ENCODE measurements at places on chromosomes 2 and 18. TPM values are rescaled to one million over a fixed set of nuclear protein-coding genes. Genes with fewer than 3 reads are reported as not detected.

DNA sequence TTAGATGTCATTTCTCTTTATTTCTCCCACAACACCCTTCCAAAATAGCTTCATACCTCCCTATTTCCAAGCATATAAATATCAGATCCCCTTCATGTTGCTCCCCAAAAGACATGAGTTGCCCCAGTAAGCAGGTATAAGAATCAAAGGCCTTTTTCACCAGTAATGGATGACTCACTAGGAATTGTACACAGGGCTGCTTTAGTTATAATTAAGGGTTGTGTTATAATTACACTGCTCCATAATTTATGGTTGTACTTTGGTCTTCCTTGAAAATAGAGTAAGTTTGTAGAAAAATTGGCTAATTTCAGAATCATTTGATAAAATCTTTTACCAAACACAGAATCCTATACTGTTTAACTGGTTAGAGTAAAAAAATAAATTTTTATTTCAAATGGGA lies 8.8 kb upstream of the AQP4 start:
- DNase-seq: no peak

DNA sequence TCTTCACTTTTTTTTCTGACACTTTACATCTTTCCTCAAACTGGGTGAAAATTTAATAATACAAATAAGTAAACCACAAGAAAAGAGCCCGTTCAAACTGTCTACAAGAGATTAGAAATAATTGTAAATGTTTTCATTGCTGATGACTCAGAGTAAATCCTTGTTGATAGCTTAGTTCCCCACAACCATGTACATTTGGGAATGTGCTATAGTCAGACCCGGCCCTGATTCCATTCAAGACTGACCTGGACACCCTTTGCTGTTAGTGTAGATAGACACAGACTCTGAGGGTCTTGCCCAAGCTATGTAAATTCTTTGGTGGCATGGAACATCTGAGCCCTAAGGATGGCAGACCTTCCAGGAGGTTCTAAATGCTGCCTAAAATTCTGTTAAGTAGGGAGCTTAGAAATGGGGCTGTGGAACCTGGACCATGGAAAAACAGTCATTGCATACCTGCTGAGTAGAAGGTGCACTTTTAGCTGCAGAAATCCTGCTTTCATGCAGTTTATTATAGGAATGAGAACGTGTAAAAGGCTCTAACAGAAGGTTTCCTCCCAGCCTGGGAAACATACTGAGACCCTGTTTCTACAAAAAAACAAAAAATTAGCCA lies 3.7 kb downstream of the MALT1 start:
- no peak for DNase-seq

DNA sequence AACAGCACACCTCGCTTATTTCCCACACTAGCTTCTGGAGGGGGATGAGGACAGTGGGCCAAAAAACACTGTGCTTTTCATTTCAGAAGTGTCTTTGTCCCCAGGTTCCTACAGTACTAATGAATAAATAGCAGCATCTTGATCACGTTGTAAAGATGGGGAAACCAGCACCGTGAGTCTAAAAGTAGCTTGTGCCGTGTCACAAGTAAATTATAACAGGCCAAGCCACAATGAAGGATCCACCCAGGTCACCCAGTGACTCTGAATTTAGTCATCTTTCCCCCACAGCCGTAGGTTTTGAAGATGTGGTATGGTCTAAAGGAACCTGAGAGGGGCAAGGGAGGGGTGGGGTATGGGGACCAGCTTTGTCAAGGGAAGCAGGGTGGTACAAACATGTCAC lies 8.8 kb downstream of the FZD7 start:
- DNase-seq: peak; percentile 29

DNA sequence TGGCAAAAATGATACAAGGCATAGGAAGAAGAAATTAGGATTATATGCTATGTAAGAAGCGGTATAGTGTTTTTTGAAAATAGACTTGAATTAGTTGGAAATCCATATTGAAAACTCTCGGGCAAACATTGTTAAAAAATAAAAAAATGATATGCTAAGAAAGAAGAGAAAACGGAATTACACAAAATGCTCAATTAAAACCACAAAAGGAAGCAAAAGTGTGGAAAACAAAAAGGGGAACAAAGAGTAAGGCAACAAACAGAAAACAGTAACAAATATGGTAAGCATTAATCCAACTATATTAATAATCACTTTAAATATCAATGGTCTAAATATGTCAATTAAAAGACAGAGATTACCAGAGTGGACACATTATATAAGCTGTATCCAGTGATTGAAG lies 58.4 kb downstream of the TXNL1 start:
- no peak for DNase-seq

GRCh38 chr2:238568455-238569440 lies 142.0 kb downstream of the ASB1 start:
- no peak for DNase-seq

DNA sequence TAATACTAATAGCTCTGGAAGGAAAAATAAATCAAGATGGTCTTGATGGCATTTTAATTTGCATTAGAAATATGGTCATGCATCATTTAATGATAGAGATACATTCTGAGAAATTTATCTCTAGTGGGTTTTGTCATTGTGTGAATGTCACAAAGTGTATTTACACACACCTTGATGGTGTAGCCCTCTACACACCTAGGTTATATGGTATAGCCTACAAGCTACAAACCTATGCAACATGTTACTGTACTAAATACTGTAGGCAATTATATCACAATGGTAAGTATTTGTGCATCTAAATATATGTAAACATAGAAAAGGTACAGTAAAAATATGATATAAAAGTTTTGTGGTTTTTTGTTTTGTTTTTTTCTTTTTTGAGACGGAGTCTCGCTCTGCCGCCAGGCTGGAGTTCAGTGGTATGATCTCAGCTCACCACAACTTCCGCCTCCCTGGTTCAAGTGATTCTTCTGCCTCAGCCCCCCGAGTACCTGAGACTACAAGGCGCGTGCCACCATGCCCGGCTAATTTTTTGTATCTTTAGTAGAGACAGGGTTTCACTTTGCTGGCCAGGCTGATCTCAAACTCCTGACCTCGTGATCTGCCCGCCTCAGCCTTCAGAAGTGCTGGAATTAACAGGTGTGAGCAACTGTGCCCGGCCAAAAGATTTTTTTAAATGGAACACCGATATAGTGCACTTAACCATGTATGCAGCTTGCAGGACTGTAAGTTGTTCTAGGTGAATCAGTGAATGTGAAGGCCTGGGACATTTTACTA lies 83.7 kb upstream of the UBXN4 start:
- no peak for DNase-seq

DNA sequence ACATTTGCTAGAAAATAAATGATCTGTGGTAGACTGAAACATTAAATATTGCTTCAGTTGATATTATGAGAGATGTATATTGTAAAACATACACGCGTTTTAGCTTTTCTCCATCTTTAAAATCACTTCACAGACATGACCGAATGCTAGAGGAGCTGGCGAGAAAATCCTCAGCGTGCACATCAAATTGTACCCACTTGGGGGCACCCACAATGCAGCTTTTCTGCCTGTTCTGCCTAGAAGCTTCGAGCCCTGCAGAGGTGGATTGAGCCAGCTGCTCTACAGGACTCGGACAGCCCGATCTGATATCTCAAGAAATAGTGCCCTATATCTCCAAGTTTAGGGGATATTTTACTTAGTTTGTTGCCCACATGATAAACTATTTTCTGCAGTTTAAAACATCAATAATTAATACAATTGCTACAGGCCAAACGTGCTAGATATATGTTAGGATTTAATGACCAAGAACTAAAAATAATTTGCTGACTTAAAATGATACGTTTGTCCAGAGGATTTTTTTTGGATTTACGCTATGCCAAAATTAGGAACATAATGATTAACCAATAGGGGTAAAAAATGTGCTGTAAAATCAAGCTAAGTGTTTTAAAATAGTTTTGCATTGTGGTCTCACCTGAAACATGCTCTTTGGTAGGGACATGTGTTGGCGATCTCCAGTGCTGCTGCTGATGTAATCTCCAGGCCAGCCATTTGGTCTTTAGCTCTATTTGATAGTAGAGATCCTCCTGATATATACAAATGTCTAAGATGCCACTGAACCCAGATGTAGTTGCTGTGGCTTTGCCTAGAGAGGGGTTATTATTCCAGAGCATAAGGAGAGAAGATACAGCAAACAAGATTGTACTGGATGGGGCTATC lies 22.3 kb upstream of the ATP5MC3 start:
- peak; percentile 62 for DNase-seq

- DNase-seq: peak; percentile 63
Observed at GRCh38 chr18:57210716-57211411, 64.0 kb downstream of the BOD1L2 start.

DNA sequence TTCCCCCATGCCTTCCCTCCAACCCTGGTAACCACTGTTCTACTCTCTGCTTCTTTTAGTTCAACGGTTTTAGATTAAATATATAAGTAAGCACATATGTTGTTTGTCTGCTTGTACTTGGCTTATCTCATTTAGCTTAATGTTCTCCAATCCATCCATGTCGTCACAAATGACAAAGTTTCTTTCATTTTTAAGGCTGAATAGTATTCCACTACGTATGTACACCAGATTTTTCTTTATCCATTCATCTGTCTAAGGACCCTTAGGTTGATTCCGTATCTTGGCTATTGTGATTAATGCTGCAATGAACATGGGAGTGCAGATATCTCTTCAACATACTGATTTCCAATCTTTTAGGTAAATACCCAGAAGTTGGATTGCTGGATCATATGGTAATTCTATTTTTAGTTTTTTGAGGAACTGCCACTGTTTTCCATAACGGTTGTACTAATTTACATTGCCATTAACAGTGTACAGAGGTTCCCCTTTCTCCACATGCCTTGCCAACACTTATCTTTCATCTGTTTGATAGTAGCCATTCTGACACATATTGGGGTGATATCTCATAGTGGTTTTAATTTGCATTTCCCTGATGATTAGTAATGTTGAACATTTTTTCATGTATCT lies 8.1 kb downstream of the ASB3 start:
- DNase-seq: no peak

PECR gene
- total RNA-seq: 32.0 TPM

- DNase-seq: peak; percentile 41
Observed at GRCh38 chr18:23523429-23524212, 20.3 kb downstream of the RMC1 start.

C1GALT1C1L gene
- total RNA-seq: 2.1 TPM

- DNase-seq: no peak
Observed at GRCh38 chr2:74578408-74578807, 23.9 kb downstream of the DOK1 start.

SLC4A3 gene
- total RNA-seq: 11.4 TPM

CHST10 gene
- total RNA-seq: 24.2 TPM

DNA sequence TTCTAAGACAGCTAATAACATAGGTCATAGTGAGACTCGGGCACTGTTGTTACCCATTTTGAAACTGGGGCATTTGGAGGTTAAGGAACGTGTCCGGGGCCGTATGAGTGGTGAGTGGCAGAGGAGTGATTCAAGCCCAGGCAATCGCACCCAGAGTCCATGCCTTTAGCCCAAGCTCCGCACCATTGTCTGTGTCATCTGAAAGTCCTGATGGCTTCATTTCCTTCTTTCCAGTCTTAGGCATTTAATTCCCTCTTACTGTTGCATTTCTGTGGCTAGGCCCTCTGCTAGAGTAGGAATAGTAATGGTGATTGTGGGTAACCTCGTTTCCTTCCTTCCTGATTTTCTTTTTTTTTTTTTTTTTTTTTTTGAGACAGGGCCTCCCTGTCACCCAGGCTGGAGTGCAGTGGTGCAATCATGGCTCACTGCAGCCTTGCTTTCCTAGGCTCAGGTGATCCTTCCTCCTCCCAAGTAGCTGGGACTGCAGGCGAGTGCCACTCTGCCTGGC lies 49.8 kb upstream of the ASB1 start:
- peak; percentile 23 for DNase-seq

LIMS3 gene
- 1.4 TPM for total RNA-seq

- peak; percentile 77 for DNase-seq
Observed at GRCh38 chr2:191688934-191689695, 11.2 kb downstream of the NABP1 start.

DNA sequence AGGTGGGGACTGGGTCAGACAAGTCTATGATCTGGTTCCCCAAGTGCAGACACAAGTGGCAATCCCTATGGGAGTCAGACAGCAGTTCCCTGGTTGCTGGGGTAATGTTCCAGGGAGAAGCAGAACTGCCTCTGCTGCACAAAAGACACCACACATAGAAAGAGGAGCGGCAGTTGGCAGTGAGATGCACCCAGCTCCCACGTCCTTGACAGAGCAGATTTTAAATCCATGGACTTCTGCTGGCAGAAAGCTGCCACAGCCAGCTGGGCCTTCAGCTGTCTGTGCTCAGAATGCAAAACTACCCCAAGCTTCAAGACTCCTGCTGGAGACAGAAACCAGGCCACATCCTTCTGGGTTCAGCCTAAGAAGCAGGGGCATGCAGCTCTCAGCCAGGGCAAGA lies 147.2 kb downstream of the ETAA1 start:
- no peak for DNase-seq

LYPD6B gene
- not detected for total RNA-seq

- no peak for DNase-seq
Observed at GRCh38 chr2:23828256-23828980, 98.5 kb downstream of the ATAD2B start.

- DNase-seq: no peak
Observed at GRCh38 chr2:17593841-17594491, 53.5 kb downstream of the VSNL1 start.

GRCh38 chr2:25954199-25954752 lies 28.0 kb downstream of the KIF3C start:
- DNase-seq: no peak

DNA sequence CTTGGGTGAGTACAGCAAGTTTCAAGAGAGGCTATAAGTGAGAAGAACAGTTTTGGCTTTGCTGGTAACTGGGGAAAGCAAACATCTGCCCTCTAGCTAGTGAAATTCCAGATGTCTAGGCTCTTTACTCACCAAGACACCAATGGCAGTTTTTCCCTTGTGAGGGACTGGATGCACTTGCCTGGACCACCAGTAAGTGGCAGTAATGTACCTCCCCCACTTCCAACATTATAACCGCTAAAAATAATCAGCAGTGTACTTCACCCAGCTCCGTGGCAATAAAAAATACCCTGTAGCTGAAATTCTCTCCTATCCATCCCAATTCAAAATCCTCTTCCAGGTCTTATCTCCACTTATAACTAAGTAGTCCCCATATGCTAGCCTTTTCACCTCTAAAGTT lies 383.9 kb downstream of the ARHGAP15 start:
- DNase-seq: peak; percentile 43

RESP18 gene
- not detected for total RNA-seq

GRCh38 chr18:72456802-72457201 lies 87.3 kb downstream of the CBLN2 start:
- peak; percentile 77 for DNase-seq

DNA sequence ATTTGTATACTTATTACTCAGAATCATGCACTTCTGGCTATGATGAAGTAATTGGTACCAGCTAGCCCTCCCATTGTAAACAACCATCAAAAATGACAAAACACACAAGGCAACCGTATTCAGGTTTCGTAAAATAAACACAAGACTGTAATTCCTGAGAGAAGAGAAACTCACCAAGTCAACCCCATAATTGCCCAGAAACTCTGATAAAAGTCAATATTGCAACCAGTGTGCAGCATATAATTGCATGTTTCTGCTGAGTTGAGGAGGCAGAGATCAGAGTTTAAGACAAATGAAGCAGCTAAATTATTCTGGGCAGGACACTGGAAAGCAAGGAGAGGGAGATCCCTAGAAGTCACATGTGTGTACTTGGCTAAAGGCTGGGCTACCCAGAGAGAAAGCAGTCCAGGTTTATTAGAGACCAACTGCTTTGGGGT lies 90.3 kb downstream of the ROCK2 start:
- no peak for DNase-seq

All from A172 (cell line).